ENCODE measurements at places on chromosomes 12 and 14.

- no peak for DNase-seq
These were observed 65.9 kb downstream of the DCAF5 start for GRCh38 chr14:69087061-69087461.

DNA sequence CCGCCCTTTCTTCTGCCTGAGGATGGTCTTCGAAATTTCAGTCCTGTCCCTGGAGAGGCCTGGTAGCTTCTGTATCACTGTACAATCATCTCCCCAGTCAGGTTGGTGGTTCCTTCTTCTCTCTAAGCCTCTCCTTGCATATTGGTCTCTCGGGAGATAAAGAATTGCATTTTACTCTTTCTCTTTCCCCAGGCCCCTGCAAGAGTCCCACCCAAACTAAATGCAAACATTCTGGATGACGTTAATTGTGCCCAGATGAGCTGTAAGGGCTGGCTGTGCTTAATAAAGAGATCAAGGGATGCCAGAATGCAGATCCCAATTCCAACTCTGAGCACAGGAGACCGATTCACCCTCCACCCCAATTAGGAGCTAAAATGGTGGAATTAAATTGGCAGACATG is 835.4 kb upstream of the TMEM132C start:
- no peak for DNase-seq

DNA sequence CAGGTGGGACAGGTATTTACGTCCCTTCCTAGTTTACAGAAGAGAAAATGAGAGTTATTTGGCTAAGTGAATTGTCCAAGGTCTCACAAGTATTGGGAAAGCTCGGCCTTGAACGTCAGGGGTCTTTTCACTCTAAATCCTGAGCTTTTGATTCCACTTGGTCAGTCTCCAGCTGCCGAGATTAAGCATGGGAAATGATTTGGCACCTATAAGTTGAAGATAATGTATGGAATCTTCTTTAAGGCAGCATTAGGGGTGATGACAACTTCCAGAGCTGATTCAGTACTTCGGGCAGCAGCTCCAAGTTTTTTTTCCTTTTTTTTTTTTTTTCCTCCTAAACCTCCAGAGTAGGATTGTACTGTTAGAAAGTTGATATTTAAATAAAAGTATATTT is 722 bp downstream of the FAM234B start:
- no peak for DNase-seq

DNA sequence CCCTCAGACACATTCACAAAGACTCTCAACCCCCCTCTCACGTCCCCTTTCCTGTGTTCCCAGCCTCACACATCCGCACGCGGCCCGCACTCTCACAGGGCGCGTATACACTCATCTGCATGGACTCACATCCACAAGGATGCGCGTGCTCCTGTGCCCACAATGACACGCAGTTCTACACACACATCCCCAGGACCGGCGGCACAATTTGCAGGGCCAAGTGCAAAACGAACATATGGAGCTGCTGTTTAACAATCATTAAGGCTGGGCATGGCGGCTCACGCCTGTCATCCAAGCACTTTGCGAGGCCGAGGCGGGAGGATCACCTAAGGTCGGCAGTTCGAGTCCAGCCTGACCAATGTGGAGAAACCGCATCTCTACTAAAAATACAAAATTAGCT is 36.4 kb upstream of the EML1 start:
- DNase-seq: no peak

DNA sequence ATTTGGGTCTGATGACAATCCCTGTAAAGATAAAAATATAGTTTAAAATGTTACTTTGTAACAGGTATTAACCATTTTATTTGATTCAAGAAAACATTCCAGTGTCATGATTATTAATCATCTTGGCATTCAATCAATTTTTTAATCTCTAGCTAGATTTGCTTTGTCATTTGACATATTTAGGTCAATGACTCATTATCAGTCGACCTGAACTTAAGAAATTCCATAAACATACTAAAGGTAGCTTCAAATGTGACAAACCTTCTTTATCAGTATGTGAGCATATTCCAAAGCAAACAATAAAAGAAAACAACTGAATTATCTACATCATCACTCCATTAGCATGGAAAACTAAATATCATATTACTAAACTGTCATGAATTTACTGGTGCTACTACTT is 50.8 kb upstream of the CDKL1 start:
- DNase-seq: no peak

GRCh38 chr12:111975161-111975931 is 37.6 kb downstream of the TMEM116 start:
- DNase-seq: no peak

DNA sequence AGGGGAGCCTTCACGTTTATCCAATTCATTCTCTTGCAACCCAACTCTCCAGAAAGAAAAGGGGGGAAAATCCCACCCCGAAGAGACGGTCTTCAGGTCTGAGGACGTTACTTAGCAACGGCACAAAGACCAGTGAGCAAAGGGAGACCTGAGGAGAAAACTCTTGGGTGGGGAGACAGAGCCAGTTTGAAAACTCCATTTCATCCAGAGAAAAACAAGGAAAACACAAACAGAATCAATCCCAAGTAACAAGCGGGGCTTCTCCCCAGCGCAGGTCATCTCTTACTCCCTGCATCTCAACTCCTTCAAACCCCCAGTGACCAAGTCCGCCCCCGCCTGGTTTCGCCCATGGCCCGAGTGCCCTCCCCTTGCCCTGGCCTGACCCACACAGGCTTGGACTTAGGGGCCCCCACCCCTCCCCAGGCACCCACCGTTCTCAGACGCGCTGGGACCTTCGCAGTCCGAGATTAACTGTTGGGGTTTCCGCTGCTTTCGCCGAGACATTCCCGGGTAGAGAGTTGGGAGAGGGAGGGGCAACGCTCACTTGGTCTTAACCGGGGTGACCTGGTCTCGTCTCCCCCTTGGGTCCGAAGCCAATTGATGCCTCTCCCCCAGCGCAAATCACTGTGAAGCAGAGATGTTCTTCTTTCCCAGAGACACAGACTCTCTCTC is 10.4 kb upstream of the SALL2 start:
- DNase-seq: no peak

DNA sequence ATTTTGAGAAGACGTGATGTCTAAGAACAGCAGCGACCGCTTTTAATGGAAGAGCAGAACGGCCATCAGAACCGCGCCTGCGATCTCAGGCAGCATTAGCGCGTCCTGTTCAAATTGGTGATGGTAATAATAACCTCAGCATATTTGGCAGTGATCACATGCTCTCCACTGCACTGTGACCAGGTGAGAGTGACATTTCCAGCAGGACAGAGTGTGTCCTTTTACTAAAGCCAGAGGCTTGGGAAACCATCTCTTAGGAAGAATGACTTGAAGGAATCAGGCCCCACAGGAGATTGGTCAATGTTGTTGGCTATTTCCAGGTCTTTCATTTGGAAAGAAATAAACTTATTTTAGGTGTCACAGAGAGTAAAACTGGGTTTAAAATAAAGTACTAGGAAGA is 51.4 kb upstream of the FBXO21 start:
- no peak for DNase-seq

DNA sequence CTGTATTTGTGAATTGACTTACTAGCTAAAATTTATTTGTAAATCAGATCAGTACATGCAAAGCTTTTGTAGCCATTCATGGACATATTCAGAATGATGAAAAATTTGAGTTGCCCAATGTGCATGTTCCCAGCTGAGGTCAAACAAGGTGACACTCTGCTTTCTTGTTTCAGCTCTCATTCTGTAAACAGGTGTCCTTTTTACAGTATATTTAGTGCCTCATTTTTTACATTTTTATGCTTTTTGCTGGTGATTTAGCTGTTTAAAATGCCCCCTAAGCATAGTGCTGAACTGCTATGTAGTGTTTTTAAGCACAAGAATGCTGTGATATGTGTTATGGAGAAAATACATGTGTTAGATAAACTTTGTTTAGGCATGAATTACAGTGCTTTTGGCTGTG is 76.3 kb downstream of the MIA2 start:
- DNase-seq: no peak

GRCh38 chr12:28603801-28604200 is 413.5 kb downstream of the CCDC91 start:
- DNase-seq: no peak

- DNase-seq: no peak
These were observed 419.4 kb downstream of the SNAPC1 start for GRCh38 chr14:62181591-62181990.

- DNase-seq: no peak
These were observed 1.7 kb downstream of the PPM1H start for GRCh38 chr12:62933220-62933601.

DNA sequence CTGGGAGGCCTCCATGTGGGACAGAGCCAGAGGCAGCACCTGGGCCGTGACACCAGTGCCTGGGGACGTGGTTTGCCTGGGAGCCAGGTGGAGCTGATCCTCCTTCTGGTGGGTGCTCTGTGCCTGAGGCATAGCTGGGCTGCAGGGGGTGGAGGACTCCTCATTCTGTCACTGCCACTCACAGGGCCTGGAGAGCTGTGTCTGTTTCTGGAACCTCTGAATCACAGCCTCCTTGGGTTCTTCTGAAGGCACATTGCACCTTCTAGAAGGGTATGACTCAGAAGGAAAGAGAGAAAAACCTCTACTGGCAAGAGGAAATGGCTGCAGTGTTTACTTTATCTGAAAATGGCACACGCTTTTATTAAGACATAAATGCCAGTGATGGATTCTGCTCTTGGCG is 659.8 kb downstream of the VRK1 start:
- DNase-seq: no peak

Data from esophagus squamous epithelium (tissue), 5 donors.